ENCODE measurements at places on chromosomes 12 and 14.

DNA sequence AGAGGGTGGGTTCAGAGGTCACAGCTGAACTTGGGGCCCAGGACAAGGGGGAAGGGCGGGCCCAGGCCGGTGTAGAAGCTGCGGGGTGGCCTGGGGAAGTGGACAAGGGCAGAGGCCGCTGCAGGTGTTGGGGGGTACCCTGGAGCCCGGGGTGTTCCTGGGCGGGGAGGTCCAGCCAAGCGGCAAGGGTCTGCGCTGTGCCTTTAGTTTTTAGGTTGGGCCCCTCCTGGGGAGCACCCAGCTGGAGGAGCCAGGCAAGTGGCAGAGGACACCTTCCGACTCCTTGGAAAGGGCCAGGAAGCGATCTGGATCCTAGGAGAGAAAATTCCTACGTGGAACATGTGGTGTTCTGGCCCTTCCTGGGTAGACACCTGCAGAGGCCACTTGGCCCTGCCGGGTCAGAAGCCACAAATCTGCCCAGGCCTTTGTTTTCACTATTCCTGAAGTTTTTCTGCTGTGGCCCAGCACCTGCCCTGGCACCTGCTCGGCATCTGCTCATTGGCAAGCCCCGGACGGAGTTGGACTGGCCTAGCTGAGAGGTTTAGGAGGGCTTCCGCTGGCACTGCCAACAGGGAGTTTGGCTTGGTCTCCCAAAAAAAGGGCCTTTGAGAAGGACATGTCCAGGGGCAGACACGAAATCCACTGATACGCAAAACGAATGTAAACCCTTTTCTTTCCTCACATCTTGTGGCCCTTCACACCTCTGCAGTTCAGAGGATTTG lies 61.1 kb downstream of the SMUG1 start:
- DNase-seq: no peak

- no peak for DNase-seq
Observed at GRCh38 chr14:50845166-50845565, 14.2 kb upstream of the NIN start.

GRCh38 chr12:60010486-60010885 lies 414.7 kb downstream of the SLC16A7 start:
- DNase-seq: no peak

- no peak for DNase-seq
Observed at GRCh38 chr14:76245097-76245496, 93.4 kb downstream of the GPATCH2L start.

DNA sequence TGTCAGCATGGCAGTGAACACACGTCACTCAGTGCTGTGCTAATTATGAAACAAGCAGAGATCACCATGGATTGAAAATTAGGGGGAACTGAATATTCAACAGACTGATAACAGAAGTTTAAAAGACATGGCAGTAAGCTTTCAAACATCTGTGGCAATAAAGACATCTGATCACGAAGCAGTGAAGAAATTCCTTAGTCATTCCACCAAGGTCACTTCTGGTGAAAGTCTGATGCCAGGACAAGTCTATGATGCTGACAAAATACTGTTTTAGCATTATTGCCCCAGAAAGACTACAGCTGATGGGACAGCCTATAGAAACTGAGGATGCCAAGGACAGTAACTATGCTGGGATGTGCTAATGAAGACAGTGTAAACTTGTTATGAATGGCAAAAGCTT lies 126.9 kb upstream of the RBM19 start:
- no peak for DNase-seq

GRCh38 chr12:94290353-94290752 lies 142.0 kb downstream of the PLXNC1 start:
- no peak for DNase-seq

GRCh38 chr12:92537290-92537960 lies 165.4 kb upstream of the PLEKHG7 start:
- peak; percentile 15 for DNase-seq

GRCh38 chr12:67578976-67579661 lies 69.4 kb upstream of the DYRK2 start:
- no peak for DNase-seq

GRCh38 chr12:71786829-71787228 lies 32.2 kb downstream of the RAB21 start:
- DNase-seq: no peak

DNA sequence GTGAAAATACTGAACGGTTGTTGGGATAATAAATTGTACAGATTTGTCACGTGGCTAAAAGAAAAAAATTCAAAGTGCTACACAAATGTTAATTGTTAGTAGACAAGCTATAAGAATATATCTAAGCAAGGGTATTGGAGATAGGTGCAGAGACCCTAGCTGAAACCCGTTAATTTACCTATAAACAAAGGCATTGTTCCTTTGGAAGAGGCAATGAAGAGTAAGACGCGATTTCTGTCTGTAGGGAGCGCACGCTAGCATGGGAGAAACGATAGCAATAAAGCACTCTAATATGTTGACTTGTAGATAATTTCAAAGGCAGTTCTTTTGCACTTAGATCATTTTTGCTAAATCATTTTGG lies 565 bp downstream of the CCDC77 start:
- DNase-seq: peak; percentile 30
